ENCODE measurements at places on chromosomes 13 and 19. TPM values are rescaled to one million over a fixed set of nuclear protein-coding genes. Genes with fewer than 3 reads are reported as not detected.

Gene PTH2
- not detected for total RNA-seq

Gene TMEM150B
- total RNA-seq: 50.2 TPM

Gene GNG7
- 1.4 TPM for total RNA-seq

Gene CYP4F3
- total RNA-seq: 8.0 TPM

Gene NUFIP1
- 2.3 TPM for total RNA-seq

Gene NKPD1
- total RNA-seq: 0.15 TPM

Gene SYCN
- not detected for total RNA-seq

Gene DAND5
- 0.18 TPM for total RNA-seq

Gene C1QTNF9B
- total RNA-seq: not detected

Gene LRRC8E
- total RNA-seq: 2.7 TPM

Gene CCDC70
- total RNA-seq: not detected

Gene CCDC61
- 16.4 TPM for total RNA-seq

Gene NKG7
- 1.5 TPM for total RNA-seq

Gene ZNF567
- 4.7 TPM for total RNA-seq

Gene IL17D
- total RNA-seq: 1.2 TPM

Gene ZNF570
- total RNA-seq: 3.2 TPM

Gene TNFSF11
- 0.49 TPM for total RNA-seq

Gene NTN5
- total RNA-seq: 0.49 TPM

Gene ZBTB32
- 0.15 TPM for total RNA-seq

Gene ZNF296
- 6.1 TPM for total RNA-seq

Gene FGF22
- not detected for total RNA-seq

Gene C19orf85
- total RNA-seq: not detected

Gene OPA3
- 14.0 TPM for total RNA-seq

Gene CNN1
- total RNA-seq: 254 TPM

Gene OBI1
- 4.9 TPM for total RNA-seq

Gene ZNF799
- 5.6 TPM for total RNA-seq

Gene LILRA2
- 0.55 TPM for total RNA-seq

Gene OR7C1
- not detected for total RNA-seq
